ENCODE measurements at places on chromosomes 3 and 15.

GRCh38 chr3:193605876-193606275 lies 12.9 kb downstream of the OPA1 start:
- DNase-seq = peak; percentile 64

DNA sequence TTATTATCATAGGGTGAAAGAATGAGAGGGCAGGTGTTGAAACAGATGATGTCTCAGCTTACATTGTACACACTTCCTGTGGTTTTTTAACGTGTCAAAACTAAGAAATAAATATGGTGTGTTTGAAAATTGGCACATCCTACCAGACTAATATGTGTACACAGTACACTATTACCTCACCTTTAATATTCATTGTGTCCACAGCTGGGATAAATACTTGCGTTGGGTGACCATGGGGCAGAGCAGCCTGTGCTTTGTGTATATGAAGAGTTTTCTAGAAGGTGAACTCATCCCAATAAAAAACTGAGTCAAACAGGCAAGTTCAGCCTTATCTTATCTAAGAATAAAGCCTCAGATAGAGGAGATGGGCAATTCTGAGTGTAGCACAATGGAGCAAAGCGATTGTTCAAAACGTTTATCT lies 17.3 kb downstream of the SUCNR1 start:
- DNase-seq = no peak

DNA sequence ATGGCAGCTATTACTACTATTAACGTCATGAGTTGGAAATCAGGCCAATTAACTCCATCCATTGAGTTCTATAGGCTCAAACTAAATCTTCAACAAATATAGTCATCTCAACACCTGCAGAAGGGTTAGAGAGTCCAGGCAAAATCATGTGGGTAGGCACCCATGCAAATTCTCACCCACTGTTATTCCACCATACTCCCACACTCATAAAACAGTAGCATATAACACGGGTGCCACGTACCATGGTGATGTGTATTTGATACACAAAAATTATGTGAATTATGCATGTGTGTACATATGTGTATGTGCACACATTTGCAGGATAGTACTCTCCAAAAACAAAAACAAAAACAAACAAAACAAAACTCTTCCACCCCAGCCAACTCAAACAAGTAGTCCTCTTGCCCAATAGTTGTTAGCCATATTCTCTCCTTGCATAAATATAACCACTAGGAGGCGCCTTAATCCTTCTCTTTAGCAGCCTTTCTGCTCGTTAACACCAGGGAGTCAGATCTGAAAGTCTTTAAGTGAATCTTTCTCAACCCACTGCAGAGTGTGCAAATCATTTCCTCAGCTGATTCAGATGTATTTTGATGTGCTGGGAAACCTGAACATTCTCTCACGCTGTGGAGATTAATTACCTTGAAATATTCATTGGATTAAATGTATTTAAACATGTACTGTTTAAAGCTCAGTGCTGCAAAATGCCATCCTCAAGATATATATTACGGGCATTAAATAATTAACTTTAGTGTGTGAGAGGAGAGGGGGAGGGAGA lies 38.0 kb upstream of the COPB2 start:
- no peak for DNase-seq

DNA sequence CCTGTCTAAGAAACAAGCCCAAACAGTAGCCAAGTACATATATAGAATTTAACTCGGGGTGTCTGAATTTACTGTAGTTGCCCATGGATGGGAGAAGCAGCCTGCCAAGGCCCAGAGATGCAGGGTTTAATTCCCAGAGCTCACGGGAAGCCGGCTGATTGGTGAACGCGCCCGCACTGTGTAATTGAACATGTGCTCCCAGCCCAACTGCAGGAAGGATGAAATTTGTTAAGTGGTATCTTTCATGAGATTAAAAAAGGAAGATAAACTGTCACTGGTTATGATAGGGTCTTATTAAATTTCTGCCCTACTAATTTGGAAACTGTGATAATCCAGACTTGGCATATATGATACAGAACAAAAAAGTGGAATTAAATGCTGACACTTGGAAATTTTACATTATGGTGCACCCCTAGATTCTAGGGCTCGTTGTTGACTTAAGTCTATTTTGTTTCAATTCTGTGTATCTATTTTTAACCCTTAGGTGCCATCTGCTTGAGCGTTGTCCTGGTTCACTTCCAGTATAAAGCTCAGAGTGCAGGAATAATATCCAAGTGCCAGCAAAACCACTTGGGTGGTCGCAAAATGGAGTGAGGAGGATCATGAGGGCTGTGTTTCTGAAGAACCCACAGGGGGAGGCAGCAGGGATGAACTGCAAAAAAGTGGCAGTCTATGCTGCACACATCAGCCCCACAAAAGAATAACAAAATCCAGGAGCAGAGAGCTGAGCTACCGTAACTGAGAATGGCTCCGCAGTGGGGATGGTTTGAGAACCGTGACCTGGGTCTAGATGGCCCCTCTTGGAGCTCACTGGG lies 13.8 kb upstream of the TMC3 start:
- no peak for DNase-seq

DNA sequence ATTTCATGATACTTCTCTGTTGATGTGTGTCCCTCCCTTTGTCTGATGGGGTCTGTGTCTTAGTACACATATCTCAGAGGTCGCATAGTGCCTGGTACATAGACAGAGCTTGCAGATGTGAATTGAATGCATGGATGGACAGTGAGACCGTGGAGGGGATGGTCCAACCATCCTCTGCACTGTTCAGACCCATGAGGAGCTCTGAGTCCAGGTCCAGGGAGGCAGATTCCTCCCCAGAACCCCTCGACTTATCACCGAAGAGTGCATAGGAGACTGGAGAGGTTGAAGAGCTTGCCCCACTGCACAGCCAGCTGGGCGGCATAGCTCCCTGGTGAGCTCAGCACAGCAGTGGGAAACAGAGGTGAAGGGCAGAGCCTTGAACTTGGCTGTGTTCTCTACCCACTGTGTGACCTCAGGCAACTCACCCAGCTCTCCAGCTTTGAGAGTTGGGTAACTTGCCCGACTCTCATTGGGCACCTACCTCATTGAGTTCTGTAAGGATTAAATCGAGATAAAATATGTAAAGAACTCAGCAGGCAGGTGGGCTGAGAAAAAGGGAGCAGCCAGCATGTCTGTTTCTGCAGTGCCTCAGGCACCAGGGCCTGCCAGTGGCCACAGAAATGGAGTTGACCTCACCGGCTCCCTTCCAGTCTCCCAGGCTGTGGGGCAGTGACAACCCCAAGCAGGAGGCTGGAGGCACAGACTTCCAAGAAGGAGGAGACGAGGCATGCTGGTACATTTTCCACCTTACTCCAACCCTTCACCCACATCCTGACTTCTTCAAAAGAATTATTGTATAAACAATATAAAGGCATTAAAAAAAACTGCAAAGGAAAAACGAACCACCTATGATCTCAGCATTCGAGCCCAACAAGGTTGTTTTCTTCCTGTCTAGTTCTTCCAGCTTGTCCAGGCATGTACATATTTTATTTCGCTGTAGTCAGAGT lies 54.1 kb upstream of the TFRC start:
- DNase-seq = no peak

DNA sequence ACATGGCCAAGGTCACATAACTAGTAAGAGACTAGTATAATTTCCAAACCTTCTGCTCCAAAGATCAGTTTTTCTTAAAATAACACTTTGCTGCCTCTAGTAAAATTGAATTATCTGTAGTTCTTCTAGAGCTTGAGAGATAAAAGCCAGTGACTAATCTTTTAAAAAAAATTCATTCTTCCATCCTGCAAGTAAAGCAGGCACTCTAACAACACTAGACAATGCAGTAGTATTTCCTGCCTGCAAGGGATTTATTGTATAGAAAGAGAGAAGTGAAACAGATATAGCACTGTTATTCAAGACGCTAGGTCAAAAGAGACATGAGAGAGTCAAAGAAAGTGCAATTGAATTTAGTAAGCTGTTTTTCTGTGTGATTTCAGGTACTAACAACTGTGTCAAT lies 159.5 kb upstream of the TBC1D5 start:
- no peak for DNase-seq

DNA sequence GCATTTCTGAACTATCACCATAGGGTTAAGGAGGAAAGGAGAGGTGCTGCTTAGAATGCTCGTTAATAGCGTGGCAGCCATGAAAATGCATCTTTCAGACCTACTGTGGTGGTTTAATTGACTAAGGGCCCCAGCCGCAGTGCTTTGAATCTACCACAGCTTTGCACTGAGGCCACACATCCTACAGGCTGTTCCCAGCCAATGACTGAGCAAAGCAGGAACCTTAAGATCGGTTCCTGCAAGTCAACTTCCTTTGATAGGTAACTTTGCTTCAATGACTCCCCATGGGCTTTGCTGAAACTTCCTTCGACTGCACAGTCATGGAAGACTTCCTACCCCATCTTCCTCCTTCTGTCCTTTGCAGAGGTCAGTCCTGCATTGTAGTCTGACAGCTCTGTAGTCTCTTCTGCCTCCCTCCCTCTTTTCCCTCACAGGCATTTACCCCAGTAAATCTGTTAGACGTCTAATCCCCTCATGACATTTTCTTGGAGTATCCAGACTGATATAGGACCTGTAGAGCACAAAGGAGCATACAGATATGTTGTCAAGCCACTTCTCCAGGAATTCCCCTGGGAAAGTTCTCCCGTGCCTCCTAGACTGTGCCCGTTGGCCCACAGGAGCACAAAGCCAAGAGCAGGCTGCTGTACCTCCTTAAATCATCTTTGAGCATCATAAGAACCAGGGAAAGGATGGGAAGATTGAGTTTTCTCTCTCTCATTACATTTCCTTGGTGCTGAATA lies 2.6 kb upstream of the BCL2A1 start:
- DNase-seq = no peak

GRCh38 chr3:58864480-58864879 lies 185.3 kb downstream of the CFAP20DC start:
- DNase-seq = no peak

DNA sequence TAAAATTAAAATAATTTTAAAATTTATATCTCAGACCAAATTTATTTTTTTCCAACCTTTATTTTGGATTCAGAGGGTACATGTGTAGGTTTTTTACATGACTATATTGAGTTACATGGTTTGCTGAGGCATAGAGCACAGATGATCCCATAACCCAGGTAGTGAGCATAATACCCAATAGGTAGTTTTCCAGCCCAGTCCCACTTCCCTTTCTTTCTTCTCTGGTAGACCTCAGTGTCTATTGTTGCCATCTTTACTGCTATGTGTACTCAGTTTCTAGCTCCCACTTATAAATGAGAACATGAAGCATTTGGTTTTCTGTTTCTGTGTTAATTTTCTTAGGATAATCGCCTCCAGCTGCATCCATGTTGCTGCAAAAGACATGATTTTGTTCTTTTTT lies 338.1 kb downstream of the EFHB start:
- no peak for DNase-seq

All from CD8-positive, alpha-beta memory T cell (primary cell).